ENCODE measurements at places on chromosomes 3 and 15.

DNA sequence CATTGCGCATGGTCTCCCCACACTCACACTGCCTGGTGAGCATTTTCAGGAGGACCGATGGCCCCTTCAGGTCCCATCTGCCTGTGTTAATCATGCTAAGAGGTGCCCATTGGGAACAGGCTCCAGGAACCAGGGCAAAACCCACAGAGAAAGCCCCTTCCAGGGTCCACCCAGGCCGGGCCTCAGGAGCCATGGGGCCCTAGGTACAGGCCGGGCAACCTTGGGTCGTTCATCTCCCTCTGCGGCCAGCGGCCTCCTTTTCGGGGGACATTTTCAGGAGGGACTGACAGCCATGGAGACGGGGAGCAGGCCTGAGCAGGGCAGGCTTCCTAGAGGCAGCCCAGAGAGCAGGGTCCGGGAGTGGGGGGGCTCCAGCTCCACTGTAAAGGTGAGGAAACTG lies 68.0 kb upstream of the TAMM41 start:
- DNase-seq = no peak

- no peak for DNase-seq
Observed at GRCh38 chr15:78083186-78083585, 5.7 kb upstream of the TBC1D2B start.

DNA sequence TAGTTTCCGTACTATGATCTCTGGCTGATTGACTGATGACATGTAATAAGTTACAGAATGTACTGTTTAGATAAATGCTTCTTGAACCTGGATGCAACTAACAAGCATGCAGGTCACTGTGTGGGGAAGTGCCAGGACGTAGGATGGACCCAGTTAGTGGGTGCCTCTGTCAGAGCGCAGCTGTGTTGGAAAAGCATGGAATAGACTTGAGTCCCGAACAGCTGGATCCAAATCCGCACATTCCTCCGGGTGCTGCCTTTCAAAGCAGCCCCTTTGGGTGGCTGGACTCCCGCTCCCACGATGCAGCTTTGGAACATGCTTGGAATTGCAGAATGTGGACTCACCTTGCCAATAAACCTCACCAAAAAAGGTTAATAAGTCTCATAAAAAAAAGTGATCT lies 35.5 kb upstream of the ALDH1A3 start:
- no peak for DNase-seq

- DNase-seq = peak; percentile 83
Observed at GRCh38 chr3:113557374-113557773, 25.0 kb downstream of the SIDT1 start.

GRCh38 chr3:128446821-128447220 lies 19.9 kb downstream of the DNAJB8 start:
- DNase-seq = no peak
